ENCODE measurements at places on chromosomes 2 and 18.

DNA sequence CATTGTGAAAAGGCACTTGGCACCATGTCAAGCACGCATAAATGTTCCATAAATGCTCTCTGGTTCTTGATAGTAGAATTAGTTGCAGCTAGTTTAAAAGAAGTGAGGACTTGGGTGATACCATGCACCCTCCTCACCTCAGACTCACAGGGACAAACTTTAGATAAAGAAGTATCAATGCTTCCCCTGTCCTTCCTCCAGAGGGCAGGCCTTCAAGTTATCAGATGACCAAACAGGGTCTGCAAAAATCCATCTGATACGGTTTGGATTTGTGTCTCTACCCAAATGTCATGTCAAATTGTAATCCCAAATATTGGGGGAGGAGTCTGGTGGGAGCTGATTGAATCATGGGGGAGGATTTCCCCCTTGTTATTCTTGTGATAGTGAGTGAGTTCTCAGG lies 54.1 kb downstream of the C1QL2 start:
- no peak for DNase-seq

DNA sequence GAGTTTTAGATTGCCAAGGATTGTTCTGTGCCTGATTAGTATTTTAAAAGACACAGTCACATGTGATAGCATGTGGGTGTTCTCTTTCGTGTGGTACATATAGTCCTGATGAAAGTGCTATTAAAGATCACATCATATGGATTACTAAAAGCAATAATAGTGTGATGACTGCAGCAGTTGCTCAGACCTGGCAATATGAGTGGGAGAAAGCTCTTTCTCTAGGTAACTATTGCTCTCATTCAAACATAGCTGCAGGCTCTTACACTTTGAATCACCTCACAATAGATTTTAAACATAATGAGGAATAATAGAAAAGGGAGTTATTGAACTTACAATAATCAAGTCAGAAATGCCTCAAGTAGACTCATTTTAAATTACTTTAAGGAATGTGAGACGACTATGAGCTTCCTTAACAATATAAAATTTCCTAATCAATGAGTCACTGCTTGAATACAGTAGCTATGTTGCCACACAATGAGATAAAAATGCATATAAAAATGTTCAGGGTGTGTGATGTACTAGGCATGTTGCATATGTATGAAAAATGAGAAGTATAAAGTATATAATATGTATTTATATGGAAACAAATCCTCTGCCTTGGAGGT lies 452.1 kb downstream of the TMX3 start:
- DNase-seq = no peak

DNA sequence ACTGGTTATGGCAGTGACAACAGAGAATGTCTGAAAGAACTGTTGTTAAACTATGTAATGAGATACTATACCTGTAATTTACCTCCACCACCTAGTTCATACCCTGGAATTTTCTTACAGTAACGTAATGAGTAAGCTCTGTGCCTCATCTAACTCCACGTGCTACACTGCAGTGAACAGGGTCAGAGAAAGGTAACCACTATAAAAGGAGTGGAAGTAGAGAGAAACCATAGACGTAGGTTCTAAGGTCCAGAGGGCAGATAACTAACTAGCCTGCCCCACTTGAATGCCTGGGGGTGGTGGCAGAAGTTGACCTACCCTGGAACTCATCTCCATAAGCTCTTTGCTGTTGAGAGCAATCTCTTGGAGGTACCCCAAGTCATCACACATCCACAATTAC lies 32.0 kb upstream of the B4GALT6 start:
- no peak for DNase-seq

- no peak for DNase-seq
Observed at GRCh38 chr2:95319481-95320343, 22.6 kb downstream of the KCNIP3 start.
